Activated T-cell treated with anti-CD3 and anti-CD28 coated beads, Interleukin-2, amount 50 U/mL, for 24 hours (primary cell): ENCODE measurements at places on chromosomes 1 and 21.

- no peak for DNase-seq
Measured at GRCh38 chr1:21604208-21604957, 64.8 kb downstream of the RAP1GAP start.

GRCh38 chr1:160354388-160354985 lies 11.3 kb downstream of the NCSTN start:
- DNase-seq, result no peak

GRCh38 chr1:192378276-192378675 lies 61.5 kb downstream of the RGS21 start:
- no peak for DNase-seq

DNA sequence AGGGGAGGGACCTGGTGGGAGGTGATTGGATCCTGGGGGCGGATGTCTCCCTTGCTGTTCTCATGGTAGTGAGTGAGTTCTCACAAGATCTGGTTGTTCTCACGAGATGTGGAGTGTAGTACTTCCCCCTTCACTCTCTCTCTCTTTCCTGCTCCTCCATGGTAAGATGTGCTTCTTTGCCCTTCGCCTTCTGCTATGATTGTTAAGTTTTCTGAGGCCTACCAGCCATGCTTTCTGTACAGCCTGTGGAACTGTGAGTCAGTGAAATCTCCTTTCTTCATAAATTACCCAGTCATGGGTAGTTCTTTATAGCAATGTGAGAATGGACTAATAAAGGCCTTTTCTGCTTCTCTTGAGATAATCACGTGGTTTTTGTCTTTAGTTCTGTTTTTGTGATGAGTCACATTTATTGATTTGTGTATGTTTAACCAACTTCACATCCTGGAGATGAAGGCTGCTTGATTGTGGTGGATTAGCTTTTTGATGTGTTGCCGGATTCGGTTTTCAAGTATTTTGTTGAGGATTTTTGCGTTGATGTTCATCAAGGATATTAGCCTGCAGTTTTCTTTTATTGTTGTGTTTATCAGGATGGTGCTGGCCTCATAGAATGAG lies 45.5 kb downstream of the RABGAP1L start:
- no peak for DNase-seq

DNA sequence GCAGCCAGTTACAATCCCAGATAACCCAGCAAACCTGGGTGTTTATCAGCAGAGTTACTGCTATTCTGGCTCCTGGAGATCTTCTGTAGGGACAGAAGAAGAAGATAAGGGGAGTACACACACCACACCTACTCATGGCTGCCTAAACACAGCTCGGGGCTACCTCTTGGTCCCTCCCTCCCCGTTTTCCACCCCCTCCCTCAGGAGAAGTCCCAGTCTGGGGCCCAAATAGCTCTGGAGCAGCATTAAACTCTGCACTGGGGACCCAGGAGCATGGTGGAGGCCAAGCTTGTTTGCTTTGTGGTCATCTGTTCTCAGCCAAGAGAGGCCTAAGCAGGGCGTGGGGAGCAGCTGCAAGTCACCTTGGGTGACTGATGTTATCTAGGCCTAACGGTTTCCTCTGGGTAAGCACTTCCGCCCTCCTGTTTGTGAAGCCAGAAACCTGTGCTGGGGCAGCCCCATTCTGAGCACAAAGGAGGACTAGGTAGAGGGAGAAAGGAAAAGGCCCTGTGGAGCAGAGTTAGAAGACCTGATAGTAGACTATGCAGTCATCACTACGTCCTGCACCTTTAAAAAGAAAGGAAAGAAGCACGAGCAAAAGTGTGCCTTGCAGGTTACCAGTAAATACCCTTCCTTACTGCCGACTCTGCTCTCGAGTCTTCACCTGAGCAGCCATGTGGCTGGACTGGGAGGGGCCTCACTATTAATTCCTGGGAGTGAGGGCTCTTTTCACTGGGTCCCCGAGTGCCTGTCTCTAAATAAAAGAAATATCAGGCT lies 2.0 kb upstream of the RCSD1 start:
- DNase-seq, result peak; percentile 83

GRCh38 chr1:59499273-59499942 lies 202.5 kb downstream of the FGGY start:
- DNase-seq, result no peak

GRCh38 chr21:44461005-44461404 lies 5.7 kb downstream of the LRRC3 start:
- no peak for DNase-seq

DNA sequence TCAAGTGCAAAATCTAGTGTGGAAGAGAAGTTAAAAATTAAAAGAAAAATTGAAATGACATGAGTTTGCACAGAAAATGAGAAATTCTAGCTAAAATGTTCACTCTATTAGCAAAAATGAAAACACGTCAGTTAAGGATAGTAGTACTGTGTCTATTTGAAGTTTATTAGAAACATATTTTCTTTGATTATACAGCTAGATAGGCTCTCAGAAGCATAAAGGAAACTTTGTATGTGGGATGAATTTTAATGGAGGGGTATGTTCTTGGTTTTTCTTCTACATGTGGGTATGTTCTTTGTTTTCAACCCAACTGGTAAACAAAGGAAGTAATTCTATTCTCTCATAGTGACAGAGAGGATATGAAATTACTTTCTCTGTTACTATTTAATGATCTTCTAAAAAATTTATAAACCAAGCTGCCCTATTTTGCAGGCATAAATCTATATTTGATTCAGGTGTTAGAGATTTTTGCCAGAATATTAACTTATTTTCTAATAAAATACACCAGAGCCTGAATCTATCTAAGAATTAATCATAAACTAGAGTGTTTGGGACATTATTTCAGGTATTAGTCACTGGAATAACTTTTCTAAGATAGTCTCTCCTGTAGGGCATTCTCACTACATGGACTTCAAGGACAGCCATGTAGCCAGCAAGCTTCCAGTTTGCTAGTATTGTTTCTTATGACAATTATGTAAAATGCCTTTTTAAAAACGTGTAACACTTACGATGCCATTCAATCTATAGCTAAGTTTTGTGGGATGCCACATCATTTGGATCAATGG lies 15.8 kb downstream of the GPSM2 start:
- DNase-seq, result no peak

DNA sequence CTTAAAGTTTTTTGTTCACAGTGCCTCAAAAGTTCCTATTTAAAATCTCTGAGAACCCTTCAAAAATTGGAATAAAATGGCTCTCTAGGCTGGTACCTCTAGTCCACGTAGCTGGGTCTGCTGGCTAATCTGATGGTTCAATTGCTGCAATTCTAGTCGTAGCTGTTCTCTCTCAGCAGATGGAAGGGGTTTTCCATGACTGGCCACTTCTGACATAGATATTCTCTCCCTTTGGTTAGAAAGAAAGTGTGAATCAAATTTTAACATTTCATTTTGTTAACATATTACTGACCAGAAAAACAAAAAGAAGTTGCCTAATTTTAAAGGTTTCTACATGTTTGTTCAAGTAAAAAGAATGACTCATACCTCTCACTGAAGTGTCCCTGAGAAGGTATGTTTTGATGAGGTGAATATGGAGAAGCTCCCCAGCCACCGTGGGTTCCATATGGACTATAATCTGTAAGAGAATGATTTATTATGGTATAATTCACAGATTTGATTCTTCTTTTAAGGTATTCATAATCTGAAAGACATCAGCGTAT lies 29.3 kb upstream of the SERPINC1 start:
- no peak for DNase-seq

GRCh38 chr1:246111570-246111969 lies 395.5 kb downstream of the SMYD3 start:
- DNase-seq, result no peak
